Skin of body (tissue), 3 donors: ENCODE measurements at places on chromosomes 1 and 21.

- no peak for DNase-seq
Observed at GRCh38 chr1:41800311-41800829, 118.4 kb downstream of the HIVEP3 start.

- DNase-seq = no peak
Observed at GRCh38 chr1:174447866-174448530, at the start of gene GPR52. Gene GPR52, plus strand, starts transcription at chr1:174447964. Its CDS starts 148 bp downstream, at chr1:174448112.

DNA sequence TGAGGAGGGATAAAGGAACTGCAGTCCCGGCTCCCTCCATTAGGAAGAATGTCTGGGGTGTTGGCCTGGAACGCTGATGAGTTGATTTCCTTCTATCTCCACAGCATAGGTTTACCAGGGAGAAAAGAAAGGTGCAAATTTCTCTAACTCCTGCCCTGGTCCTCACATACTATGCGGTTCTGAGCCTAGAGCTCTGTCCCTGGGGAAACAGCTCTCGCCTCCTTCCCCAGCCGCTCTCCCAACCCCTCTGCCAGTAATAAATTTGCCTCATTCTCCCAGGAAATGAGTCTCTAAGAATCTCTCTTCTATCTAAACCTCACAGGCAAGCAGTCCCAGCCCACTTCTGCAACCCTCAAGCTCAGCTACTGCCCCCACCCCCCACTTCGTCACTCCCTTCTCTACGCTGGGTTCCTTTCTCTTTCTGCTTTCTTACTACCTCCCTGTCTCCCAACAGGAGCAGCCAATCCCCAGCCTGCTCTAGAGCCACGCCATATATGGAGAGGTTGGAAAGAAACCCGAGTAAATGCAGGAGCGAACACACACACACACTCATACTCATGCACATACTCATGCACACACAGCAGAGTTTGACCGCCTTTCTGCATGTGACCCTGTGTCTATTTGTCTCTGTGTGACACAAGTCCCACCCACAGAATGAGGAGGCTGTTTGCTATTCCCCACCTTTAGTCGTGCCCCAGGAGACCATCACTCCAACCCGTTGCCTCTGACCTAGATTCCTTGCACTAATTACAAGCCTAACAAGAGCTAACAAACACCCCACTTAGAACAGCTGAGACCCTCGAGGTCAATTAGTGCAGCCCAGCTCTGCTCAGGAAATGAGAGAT is 13.4 kb downstream of the PLEKHO1 start:
- DNase-seq = peak; percentile 98

DNA sequence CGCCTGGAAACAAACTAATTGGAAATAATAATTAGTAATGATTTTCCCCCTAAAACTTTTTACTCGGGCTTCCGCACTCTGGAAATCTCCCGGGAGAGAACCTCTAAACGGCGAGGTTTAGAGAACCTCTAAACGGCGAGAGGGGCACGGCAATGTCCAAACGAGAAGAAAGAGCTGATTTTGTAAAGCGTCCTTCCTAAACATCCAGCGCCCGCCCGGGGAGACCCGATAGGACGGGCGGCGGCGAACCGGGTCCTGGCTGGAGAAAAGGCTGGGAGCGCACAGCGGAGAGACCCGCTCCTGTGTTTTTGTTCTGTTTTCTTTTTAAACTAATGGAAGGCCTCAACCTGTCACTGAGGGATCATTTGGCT is 1.6 kb downstream of the PAX7 start:
- DNase-seq = no peak

DNA sequence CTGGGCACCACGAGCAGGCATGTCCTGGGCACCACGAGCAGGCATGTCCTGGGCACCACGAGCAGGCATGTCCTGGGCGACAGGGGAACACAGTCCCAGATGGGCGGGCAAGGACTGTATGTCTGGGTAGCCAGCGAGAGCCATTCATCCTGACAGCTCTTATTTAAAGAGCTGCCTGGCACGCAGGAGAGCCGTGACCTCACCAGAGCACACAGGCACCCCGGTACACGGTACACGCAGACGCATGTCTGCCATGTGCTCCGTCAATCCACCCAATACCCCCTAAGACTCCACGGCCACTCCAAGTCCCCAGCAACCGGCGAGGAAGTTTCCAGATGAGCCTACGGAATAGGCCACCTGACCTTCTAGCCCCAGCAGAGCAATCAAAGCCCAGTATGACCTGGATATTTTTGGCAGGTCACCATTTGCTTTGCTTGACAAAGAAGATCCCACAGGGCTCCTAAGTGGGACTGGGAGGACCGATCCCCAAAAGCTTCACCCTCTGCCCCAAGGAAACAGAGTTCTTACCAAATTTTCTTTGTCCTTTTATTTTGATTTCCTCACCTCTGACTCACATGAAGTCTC is 51.7 kb downstream of the CASZ1 start:
- no peak for DNase-seq

- no peak for DNase-seq
Observed at GRCh38 chr1:119546641-119547040, 39.6 kb downstream of the HSD3B1 start.
